ENCODE measurements at places on chromosomes 1 and 21.

GRCh38 chr1:39105061-39105840, 79.1 kb downstream of the NDUFS5 start:
- peak; percentile 60 for DNase-seq

DNA sequence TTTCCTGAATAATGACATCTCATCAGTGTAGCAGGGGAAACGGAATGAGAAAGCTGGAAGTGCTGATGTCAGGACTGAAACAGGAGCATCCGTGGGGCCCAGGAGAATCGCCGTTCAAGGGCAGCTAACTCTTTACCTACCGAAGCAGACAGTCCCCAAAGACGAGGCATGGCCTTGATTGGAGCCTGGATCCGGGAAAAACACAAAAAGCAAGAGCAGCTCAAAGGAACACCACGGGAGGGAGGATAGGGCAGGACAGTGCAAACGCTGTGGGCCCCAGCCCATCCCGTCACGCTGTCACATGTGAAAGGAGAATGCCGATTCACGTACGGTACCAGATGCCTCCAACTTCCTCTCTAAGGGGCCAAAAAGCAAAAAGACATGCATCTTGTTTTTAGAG, 34.9 kb downstream of the WNT9A start:
- DNase-seq, result no peak

DNA sequence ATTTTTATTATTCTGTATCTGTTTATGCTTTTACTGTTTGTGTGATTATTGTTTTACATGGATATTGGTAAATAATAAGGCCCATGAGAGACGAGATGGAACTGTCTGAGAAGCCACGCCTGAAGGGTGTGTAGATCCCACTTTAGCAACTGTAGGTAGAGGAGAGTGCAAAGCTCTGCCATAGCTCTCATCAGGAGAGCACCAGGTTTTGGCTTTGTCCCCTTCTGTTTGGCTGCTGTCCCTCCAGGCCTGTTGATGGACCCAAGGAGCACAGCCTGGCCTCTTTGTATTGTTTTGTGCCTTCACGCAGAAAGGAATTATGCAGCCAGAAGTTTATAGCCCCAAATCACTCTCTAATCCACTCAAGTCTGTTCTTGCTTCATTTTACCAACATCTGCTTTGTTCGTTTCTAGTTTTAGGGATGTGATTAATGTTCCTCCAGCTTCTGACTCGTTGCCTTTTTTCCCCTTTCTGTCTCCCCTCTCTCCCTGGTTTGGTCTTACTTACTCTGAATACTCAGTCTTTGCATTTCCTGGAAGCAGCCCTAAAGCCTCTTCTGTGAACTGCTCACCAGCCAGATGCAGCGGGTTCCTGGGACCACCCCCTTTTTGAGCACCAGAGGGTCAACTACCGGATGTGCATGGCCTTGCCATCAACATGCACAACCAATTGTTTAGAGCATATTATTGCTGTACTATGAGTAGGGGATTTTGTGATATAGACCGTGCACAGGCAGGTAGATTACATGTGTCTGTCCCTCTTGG, 127.3 kb downstream of the HHAT start:
- DNase-seq, result no peak

DNA sequence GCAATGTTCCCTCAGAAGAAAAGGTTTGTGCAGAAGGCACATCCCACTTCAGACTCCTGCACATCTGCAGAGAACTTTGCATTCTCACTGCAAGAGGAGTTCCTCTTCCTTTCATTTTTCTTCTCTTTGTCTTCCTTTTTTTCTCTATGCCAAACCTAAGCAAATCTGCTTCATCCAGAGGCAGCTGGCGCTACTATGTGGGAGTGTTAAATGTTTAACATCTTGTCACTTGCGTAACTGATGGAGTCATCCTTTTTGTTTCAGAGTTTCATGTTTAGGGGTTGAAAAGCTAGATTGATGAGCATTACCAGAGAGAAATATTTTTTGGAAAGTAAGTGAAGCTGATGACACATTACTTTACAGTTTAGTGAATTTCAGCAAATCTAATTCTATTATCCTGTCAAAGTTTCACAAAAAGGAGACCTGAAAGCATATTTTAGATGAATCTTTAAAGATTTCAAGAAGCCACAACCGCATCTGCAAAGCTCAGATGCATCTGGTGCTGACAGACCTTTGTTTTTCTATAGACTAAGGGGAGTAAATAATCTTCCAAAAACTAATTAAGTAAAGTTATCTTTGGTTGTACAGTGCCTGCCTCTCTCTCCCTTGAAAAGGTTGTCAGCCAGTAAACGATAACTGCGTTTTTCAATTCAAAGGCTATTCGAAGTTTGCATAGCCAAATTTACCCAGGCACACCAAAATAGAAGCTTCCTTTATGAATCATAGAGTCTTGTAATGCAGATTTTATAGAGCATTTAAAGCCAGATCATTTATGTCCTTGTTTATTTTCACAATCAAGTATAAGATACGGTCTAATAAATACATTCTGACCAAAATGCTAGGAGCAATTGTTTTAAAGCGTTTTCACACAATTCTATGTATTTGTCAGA, 1.2 kb upstream of the LRRC53 start:
- DNase-seq, result no peak

DNA sequence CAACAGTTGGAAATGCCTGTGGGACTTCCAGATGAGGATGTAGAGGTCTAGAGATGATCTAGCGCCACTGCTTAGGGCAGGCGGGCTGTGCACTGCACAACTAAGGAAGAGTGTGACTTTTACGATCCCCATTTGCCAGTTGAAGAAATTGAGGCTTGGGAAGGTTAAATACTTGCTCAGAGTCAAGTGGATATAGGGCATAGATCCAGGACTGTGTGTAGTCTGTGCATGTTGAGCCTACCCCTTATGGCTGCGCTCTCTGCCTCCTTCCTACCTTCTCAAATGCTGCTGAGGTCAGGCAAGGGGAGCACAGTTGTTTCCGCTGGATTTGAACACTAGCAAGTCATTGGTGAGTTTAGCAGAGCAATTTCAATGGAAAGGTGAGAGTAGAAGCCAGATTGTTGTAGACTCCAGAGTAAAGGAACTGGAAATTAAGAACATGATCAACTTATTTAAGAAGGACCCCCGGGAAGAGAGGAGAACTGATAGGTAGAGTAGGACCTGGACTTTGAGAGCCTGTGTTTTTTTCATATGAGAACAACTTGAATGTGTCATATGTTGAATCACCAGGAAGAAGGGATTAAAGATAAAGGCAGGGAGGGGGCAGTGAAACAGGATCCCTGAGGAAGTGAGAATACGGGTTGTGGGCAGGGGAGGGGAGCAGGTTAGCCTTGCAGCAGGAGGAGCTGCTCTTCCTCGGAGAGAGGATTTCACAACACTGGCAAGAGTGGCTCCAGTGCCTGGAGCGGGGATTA, 2.7 kb downstream of the CAPN2 start:
- peak; percentile 49 for DNase-seq

DNA sequence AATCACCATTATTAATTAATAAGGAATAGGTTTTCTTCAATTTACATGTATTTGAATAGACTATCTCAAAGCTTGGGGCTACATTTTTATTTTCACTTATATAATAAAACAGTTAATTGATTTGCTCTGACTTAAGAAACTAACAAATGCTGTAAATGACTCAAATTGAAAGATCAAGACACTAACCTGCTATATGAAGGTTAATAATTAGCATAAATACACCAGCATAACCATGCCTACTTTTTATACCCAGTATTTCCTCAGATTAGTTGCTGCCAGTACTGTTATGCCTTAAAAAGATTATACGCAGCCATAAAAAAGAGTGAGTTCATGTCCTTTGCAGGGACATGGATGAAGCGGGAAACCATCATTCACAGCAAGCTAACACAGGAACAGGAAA, 1545.1 kb downstream of the AMY1C start:
- no peak for DNase-seq

- no peak for DNase-seq
These were observed 2.0 kb upstream of the FAM131C start for GRCh38 chr1:16075337-16076030.

GRCh38 chr1:246629976-246630375, 63.7 kb downstream of the CNST start:
- DNase-seq, result no peak

DNA sequence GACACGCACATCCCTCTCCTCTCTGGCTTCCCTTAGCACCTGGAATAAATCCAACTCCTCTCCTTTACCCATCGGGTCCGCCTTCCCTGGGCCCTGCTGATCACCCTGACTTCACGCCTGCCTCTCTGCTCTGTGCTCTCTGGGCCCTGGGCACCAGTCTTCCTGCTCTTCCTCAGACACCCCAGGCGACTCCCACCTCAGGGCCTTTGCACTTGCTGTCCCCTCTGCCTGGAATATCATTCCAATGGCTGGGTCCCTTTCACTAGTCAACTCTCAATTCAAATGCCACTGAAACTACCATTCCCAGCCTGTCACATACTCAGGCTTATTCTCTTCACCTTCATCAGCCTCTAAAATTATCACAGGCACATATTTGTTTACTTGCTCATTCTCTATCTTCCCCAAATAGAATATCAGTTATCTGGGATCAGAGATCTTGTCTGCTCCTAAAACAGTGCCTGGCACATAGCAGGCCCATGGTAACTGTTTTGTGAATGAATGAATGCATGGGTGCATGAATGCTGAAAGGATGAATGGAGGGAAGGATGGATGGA, 27.2 kb upstream of the SELENON start:
- DNase-seq, result no peak

DNA sequence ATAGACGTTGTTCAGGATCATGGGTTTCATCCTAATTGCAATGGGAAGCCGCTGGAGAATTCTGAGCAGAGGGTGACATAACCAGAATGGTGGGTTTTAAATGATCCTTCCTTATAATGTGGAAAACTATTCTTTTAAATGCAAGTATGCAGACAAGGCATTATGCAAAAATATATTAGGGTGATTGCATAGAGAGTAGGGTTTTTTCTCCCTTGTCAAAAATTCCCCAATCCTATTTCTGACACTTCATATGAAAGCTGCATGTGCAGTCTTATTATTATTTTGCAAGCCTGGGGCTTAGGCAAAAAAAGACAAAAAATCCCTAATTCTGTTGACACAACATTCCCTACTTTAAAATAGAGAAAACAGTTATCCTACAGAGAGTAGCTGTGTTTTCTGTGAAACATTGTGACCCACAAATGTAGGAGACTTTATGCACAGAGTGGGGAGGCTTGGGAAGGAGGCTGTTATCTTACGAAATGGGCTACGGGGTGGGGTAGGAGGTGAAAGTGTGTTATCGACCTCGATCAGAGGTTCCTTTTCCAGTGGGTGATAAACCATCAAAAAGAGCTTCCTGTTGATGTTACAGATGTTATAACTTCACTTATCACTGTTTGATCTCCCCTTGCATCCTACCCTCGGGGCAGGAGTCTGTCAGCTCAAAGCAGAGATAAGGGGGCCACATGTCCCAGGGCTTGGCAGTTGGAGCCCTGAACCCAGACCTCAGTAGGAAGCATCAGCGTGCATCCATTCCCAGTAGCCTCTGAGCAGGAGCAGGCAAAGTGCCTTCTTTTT, 27.2 kb downstream of the RHEX start:
- DNase-seq, result no peak

GRCh38 chr1:243345205-243345604, 89.4 kb downstream of the SDCCAG8 start:
- DNase-seq, result peak; percentile 33

DNA sequence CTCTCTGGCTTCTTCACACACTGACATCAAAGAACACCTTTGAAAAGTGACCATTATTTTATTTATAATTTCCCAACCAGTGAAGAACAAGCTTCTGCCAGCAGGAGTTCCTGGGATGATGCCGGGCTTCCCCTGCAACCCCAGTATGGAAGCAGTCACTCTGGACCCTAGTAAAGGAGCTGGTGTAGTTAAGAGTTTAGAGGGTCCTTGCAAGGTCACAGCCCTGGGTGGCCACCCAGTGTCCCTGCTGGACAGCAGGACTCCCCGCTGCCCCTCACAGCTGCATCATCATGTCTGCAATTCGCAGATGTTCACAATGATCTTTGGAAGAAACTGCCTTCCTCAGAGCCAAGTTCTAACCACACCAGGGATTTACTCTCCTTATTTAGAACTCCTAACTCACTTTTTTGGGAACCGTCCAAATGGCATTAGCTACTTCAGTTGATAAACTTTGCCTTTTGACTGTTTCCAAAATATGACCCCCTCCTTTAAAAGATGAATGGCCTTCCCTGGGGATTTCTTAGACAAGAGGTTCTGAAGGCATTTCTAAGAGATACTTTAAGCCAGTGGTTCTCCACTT, 90.6 kb downstream of the HIVEP3 start:
- no peak for DNase-seq

GRCh38 chr1:78005448-78005722, 646 bp downstream of the DNAJB4 start:
- no peak for DNase-seq

GRCh38 chr1:64019818-64020217, 183.6 kb upstream of the UBE2U start:
- peak; percentile 12 for DNase-seq

DNA sequence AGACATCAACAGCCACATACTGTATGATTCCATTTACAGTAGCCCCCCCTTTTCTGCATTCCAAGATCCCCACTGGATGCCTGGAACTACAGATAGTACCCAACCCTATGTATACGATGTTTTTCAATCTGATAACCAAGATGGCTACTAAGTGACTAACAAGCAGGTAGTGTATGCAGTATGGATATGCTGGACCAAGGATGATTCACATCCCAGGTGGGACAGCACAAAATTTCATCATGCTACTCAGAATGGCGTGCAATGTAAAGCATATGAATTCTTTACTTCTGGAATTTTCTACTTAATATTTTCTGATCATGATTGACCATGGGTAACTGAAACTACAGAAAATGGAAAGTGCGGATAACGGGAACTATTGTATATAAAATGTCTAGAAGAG, 30.0 kb upstream of the MRPS6 start:
- no peak for DNase-seq

GRCh38 chr1:55259911-55260609, 44.9 kb upstream of the USP24 start:
- no peak for DNase-seq

GRCh38 chr1:32239790-32240139, 7.3 kb upstream of the FAM167B start:
- no peak for DNase-seq

GRCh38 chr1:89490389-89490788, 34.2 kb upstream of the LRRC8B start:
- DNase-seq, result no peak

- DNase-seq, result no peak
These were observed 112.4 kb upstream of the ZBTB40 start for GRCh38 chr1:22339237-22339636.

DNA sequence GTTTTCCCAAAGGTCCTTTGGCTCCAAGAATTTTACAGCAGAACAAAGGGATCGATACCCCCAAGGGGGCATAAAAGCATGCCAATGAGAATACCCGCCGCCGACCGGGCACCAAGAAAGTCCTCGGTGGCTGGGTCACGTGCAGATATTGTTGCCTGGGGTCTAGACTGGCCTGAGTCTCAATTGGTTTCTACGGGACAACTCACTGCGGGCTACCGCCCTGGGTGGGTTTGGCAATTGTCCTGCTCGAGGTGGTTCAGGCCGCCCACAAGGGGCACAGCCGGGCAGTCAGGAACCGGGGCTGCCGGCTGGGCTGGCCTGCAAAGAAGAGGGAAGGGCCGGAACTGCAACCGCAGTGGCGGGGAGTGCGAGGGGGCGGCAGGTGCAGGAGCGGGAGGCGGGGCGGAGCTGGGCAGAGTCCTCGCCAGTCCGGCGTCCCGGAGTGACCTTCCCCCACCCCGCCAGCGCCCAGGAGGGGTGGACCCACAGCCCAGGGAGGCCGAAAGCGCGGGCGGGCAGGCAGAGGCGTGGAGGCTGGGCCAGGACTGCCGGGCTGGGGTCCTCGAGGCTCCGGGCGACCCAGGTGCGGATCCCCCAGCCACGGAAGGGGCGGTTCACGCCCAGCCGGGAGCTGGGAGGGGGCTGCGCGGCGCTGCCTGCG, 926 bp upstream of the ATP1B1 start:
- DNase-seq, result peak; percentile 83

GRCh38 chr1:52533713-52534112, 19.2 kb downstream of the TUT4 start:
- DNase-seq, result no peak
